ENCODE measurements at places on chromosomes 5 and 9.

DNA sequence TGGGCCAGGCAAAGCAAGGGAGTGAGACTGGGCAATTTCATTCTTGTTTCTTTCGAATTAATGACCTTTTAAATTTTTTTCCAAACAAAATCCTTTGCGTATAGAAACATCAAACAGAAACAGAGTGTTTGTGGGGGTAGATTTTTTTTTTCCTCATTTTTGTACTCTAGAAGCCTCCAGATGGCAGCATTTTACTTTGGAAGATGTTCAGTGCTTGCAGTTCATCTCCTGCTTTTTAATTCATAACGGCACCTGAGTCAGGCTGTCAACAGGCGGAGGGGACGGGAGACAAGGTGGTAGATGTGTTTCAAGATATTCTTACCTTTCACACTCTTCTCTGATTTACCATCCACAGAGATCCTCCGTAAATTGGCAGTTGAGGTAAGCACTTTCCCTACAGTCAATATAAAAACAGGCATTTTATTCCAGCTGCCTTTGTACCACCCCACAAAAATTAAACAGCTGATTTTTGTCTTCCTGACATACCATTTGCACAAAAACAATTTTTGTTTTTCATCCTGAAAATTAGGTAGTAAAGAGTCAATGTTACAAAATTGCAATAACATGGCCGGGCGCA, 99.5 kb upstream of the FBXL17 start:
- DNase-seq = no peak

GRCh38 chr9:21267485-21268346, 27.9 kb upstream of the IFNA14 start:
- DNase-seq = no peak

- DNase-seq = no peak
Measured at GRCh38 chr9:2132484-2133082, 117.4 kb downstream of the SMARCA2 start.

- no peak for DNase-seq
Measured at GRCh38 chr9:134057307-134057657, 10.5 kb downstream of the BRD3 start.

DNA sequence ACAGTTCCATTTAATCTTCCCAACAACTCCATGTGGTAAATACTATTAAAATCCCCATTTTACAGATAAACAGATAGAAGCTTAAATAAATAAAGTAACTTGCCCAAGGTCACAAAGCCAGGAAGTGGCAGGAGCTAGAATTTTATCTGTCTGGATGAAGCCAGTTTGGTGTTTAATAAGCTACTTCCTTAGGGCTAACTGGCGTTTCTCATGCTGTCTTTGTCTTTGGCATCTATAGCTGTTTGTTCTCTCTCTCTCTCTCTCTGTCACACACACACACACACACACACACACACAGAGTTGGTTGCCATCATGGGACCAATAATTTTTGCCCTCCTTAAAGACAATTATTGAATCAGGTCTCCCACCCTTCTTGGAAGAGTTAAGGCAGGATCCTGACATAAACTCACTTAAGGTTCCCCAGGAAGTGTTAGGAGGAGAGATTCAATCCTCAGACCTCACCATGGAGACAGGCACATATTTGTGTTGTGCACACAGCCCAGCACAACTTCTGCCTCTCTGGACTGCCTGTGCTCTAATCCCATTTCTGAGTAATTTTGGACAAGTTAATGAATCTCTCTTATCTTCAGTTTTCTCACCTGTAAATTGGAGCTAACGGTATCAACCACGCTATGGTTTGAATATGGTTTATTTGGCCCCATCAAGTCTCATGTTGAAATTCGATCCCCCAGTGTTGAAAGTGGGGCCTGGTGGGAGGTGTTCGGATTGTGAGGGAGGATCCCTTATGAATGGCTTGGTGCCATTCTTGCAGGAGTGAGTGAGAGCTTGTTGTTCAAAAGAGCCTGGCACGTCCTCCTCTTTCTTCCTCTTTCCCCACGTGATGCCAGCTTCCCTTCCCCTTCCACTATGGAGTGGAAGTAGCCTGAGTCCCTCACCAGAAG, 8.3 kb upstream of the ADRA1B start:
- DNase-seq = no peak

DNA sequence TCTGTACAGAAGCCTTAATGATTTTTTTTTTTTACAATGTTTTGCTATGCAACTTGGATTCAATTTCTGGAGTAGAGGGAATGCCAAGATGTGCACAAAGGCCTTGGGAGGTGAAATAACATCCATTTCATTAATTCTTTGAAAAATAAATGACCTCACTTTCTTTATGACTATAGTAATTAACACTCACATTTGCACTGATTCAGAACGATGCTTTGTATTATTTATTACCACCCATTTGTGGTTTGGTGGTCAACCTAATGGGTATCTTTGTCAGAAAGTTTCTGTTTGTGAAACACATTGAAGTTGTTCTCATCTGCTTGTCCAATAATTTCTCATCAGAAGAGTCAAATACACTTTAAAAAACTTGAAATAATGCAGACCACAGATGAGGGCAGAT, 169.3 kb downstream of the NTRK2 start:
- no peak for DNase-seq

DNA sequence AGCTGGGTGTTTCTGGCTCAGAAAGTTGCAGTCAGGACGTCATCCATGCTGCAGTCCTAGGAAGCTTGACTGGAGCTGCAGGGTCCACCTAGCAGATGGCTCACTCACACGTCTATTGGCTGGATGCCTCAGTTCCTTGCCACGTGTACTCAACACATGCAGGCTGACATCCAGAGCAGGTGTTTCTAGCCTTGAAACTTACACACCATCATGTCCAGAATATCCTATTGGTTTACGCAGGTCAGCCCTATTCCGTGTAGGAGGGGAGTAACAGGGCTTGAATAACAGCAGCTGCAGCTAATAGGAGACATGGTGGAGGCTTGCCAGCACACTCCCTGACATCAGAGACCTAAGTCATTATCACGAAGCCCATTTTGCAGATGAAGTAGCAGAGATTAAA, 473.5 kb downstream of the ACTL7B start:
- no peak for DNase-seq

DNA sequence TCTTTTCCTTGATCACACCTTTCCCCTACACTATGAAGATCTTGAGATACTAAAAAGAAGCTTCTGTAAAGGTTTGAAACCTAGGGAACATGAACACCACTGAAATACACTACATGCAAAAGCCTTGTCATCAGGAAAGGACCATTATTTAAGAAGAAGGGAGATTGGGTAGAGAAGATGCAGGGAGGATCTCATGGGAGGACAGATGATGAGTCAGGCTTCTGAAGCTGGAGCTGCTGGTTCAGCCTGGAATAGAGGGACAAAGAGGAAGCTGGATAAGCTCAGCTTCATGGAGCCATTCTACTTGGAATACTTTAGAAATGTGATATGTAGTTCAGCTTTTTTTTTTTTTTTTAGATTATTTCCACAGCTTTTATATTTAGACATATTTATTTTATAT, 169.8 kb downstream of the MAN2A1 start:
- DNase-seq = no peak

- no peak for DNase-seq
Measured at GRCh38 chr5:107808671-107809137, 138.0 kb upstream of the EFNA5 start.

DNA sequence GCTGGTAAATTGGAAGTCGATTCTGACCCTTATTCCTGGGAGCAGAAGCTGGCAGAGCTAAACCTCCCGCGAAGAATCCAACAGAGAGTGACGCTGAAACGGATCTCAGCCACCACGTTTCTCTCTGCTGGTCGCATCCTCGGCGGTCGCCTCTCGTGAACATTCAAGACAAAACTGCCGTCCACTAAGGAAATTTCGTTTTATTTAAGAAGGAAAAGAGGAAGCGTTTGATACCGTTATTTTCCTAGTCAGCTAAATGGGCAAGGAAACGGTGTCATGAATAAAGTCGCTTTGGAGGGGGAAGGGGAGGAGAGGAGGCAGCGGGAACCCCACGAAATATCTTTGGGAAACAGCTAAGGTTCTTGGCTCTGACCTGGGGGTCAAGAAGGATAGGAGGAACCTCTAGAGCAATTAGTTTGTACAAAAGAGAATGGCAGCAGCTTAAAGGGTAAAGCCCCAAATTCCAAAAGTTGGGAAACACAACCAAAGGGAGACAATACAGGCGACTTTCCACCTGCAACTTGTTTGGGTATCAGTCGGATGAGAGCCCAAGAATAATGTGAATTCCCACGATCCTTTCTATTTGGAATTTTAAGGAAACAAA, 1.9 kb downstream of the FOXB2 start:
- DNase-seq = no peak

DNA sequence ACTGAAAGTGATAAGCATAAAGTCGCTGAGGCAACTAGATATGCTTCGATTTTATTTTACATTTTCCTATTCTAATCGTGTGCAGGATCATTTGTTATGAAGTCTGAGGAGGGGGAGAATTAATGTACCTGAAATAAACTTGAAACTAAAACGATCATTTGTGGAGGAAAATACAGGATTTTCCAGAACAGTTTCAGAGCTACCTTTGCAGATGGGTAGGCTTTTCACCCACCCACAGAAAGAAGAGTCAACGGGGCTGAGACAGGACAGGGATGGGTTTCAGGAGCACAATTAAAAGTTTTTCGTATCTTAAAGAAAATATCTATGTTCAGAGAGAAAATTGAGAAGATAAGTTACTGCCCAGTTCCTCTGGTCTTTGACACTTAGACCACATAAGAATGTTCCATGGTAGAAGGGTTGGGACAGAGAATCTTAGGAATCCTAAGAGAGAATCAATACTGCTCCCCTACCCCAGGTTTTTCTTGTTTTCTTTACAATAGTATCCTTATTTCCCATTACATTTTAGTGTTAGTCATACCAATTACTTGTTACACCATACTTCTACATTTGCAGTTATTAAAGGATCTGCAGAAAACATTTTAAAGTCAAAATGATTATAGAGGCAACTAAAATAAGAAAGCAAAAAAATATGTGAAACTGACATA, 211.4 kb downstream of the DEPDC1B start:
- no peak for DNase-seq

DNA sequence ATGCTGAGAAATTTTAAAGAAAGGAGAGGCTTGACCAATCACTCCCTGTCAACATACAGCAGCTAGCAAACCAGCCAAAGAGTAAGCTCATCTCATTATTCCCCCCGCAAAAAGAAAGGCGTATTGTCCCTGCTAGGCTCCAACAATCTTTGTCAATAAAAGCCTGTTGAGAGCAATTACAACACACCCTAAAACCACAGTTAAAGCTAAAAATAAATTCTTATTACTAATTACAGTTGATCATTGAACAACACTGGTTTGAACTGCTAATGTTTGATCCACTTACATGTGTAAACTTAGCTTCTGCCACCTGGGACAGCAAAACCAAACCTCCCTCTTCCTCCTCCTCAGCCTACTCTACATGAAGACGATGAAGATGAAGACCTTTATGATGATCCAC, 151.2 kb downstream of the TSSK1B start:
- DNase-seq = no peak

DNA sequence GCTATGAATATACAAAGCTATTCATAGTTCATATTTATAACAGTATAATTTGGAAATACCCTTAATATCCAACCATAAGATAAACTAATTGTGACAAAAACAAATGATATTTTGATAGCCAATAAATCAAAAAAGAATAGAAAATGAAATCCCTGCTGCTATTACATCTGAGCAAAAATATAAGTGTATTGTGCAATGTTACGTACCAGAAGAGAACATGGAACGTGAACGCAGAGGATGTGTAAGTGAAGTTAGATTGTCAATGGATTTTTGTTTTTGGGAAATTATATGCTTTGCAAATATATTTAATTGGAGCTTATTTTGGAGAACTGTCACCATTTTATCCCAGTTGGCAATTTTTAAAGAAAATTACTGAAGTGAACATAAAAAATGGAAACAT, 15.4 kb downstream of the GCNT1 start:
- no peak for DNase-seq

DNA sequence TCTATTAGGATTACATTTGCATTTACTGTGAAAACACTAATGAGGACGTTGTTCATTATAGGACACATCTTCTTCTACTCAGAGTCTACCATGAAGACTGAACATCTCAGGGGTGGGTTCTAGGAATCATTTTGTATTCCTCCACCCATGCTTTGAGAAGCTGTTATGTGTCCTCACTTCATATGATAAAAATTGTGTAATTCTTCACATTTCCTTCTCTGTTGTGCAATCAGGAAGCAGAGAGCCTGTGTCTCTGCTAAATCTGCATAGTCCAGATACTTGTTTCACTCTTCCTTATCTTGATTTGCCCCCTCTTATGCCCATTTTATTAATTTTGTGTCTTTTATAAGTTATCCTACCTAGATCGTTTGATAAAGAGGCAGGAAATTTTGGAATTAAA, 97.8 kb upstream of the IQGAP2 start:
- DNase-seq = no peak

DNA sequence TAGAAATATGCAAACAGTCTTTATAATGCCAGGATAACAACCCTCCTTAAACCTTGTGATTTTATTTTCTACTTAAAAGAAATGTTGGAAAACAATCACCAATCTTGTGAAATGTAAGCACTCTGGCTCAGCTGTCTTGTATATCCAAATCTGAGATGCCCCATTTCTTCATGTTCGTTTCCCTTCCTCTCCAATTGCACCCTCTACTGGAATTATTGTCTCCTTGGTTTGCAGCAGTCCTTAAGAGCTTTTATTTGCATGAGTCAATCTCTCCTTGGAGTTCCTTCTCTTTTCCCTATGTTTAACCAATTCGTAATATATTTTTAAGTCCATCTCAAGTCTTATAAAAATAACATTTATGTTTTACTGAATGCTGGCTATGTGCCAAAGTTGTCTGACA, 362.0 kb upstream of the CDH10 start:
- no peak for DNase-seq

DNA sequence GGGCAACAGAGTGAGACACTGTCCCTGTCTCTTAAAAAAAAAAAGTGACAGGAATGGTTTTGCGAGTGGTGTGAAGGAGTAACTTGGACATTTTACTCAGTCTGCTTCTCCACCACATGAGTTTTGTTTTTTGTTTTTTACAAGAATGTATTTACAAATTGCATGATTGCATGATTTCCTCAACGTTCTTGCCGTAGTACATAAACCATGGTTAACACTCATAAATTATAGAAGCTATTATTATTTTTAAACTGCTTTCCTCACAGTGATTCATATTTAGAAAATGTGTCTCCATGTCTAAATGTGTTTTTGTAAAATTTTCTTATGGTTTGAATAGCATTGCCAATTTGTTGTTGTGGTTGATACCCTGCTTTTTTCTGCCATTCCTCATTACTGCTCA, 220.0 kb downstream of the GOLPH3 start:
- DNase-seq = no peak

- DNase-seq = no peak
Measured at GRCh38 chr5:52466113-52466512, 321.6 kb upstream of the ITGA1 start.

- DNase-seq = no peak
Measured at GRCh38 chr5:67921004-67921601, 294.5 kb upstream of the PIK3R1 start.

- no peak for DNase-seq
Measured at GRCh38 chr5:135894789-135895188, 852 bp downstream of the IL9 start.

- DNase-seq = no peak
Measured at GRCh38 chr9:131318231-131319085, 28.9 kb downstream of the PLPP7 start.
